ENCODE measurements at places on chromosomes 6 and 20.

DNA sequence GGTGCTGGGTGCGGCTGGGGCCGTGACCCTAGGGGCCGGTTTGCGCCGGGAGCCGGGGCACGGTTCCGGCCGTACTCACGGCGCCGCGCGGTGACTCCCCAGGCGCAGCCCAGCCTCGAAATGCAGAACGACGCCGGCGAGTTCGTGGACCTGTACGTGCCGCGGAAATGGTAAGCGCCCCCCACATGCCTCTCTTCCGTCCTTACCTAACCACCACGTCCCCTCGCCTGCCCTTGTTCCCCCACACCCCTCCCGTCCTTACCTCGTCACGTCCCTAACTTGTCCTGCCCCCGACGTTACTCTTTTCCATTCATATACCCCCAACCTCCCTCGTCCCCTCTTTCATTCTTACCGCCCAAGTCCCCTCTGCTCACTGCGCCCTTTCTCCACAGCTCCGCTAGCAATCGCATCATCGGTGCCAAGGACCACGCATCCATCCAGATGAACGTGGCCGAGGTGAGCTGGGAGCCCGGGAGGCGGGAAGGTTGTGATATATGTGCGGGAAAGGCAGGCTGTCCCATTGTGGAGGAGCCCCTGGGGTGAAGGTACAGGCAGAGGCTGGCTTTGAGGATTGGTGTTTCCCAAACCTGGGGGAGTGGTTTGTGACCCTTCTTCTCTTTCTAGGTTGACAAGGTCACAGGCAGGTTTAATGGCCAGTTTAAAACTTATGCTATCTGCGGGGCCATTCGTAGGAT, 463 bp downstream of the RPS21 start:
- no peak for DNase-seq

DNA sequence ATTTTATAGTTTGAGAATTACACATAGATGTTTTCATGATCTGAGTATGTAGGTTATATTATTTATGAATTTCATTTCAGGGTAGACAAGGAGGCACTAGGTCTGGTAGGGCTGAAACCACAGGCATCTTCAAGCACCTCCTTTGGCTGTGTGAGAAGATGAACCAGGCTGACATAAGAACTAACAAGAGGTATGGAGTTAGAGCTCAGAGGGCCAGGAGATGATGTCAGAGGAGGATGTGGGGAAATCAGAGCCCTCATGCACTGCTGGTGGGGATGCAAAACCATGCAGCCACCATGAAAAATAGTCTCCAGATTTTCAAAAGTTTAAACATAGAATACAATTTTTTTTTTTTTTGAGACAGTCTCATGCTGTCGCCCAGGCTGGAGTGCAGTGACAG, 13.6 kb upstream of the RIPOR3 start:
- DNase-seq: no peak

DNA sequence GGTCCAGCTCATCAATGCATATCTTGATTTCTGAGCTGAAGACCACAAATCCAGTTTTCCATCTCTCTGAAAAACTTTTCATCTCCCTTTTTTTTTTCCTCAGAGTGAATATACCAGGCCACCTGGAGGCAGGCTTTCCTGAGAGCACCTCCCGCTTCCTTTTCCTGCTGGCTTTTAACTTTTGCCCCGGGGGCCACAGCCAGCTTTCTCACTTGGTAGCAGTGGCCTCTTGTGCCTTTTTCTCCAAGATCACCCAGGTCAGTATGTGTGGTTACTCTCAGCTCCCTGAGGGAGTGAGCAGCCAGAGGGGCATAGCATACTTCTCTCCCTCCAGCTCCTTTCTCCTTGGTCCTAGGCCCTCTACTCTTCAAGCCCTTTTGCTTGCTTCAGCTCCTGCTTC, at the start of gene BTN1A1:
BTN1A1 (plus strand) TSS at position 202 of the 400 bp plus-strand sequence. CDS start 984 bp downstream, outside the sequence.
- no peak for DNase-seq

DNA sequence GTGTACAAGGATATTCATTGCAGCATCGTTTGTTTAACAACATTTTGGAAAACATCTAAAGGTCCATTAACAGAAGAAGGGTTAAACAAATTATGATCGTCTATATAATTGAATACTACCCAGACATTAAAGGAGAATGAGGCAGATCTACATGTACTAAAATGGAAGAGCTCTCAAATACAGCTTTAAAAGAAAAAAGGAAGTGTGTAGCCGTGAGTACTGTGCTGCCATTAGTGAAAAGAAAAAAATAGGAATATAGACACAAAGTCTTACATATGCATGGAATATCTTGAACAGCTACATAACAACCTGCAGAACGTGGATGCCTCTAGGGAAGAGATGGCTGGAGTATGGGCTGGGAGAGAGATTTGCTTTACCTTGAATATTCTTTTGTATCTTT, 37.9 kb downstream of the PRDM1 start:
- no peak for DNase-seq

GRCh38 chr20:23265226-23265625, 85.4 kb upstream of the NXT1 start:
- peak; percentile 22 for DNase-seq

- no peak for DNase-seq
Measured at GRCh38 chr20:44961011-44961869, 1.0 kb upstream of the TOMM34 start.

DNA sequence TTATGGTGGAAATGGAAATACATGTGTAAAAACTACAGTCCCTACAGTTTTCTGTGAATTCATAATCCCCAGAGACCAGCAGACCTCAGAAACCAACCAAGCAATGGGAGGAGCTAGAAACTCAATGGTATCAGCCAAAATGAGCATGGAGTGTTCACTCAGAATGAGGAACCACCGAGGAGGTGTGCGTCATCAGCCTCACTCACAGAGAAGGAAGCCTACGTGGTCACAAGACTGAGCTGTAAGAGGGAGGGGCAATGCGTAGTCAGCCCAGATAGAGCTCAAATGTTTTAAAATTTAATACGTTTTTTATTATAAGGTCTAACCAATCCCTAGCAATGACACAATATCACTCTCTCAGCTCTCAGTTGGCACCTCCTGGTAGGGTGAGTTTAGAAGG, 17.4 kb downstream of the MYLK4 start:
- DNase-seq: no peak

GRCh38 chr6:69790629-69791028, 6.2 kb downstream of the LMBRD1 start:
- DNase-seq: no peak

- no peak for DNase-seq
Measured at GRCh38 chr6:83952830-83953229, 80.7 kb upstream of the MRAP2 start.

DNA sequence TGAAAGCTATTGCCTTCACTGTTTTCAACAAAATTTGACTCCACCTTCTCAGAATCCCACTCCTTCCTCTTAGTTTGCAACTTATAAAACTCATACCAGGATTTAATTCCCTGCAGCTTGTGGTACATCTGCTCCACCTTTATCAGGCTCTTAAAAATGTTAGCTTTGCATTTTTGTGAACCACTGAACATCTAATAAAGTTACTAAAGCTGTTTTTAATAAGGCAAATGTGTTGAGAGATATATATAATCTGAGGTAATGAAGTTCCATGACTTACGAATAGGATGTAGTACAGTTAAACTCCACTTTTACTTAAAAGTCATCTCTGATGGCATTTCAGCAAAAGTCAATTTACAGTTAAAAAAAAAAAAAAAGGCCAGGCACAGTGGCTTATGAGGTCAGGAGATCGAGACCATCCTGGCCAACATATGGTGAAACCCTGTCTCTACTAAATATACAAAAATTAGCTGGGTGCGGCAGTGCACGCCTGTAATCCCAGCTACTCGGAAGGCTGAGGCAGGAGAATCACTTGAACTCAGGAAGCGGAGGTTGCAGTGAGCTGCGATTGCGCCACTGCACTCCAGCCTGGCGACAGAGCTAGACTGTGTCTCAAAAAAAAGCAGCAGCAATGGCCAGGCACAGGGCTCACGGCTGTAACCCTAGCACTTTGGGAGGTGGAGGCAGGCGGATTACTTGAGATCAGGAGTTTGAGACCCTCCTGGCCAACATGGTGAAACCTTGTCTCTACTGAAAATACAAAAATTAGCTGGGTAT, 106.2 kb downstream of the KIF13A start:
- no peak for DNase-seq

DNA sequence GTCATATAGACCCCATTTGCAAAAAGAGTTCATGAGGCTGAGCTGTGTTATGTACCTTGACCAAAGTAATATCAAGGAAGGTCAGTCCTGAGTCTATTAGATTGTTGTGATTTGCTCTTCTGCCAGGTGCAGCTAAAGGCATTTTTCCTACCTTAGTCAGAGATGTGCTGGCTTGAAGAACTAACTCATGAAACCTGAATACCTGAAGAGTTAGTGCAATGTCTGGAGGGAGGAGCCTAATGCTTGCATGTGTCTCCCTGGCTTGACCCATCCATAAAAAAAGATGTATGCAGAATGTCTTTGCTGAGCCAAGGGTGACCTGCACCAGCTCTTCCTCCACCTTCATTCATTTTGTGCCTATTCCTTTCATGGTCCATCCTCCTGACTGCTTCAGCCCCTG, 742.0 kb downstream of the KIF16B start:
- no peak for DNase-seq

GRCh38 chr20:2305029-2305428, 9.2 kb downstream of the TGM3 start:
- no peak for DNase-seq

DNA sequence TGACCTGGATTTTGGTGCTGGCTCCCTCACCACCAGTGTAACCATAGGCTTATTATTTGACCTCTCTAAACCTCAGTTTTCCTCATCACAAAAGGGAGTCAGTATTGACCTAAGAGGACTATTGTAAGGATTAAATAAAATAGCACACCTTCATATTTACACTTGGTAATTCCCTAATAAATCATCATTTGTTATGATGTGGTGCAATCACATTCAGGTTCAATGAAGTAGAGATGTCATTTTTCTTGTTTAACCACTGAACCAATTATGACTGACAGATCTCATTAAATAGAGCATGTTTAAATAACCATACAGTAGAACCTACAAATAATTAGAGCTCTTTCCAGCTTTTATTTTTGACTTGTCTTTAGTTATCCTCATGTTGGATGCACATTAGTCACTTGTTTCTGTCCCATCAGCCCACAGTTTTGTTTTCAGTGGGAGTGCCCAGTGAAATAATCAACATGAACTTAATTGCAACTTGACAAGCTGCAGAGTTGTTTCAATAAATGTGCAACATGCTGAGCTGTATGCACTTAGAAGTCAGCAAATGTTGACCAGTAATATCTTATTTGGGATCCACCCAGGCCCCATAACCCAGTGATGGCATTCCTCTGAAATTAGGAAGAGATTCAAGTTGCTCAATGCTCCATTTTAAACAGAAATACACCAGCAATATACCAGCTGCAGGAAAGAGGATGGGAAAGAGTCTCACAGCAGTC, 451.7 kb upstream of the MARCKS start:
- DNase-seq: no peak

Measured in ureter (tissue), 1 donor.